ENCODE measurements at places on chromosomes 7 and 10. TPM values are rescaled to one million over a fixed set of nuclear protein-coding genes. Genes with fewer than 3 reads are reported as not detected.

DNA sequence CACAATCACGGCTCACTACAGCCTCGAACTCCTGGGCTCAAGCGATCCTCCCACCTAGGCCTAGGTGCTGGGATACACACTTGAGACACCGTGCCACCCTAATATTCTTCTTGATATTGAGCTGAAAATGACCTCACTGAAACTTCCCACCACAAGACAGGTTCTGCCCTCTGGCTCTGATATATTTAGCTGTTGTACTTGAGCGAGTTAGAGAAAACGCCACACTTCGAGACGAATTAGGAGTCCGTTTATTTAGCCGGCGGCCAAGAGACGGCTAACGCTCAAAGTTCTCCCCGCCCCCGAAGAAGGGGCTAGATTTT, 17.9 kb downstream of the ZC3HAV1 start:
- DNase-seq: no peak

DNA sequence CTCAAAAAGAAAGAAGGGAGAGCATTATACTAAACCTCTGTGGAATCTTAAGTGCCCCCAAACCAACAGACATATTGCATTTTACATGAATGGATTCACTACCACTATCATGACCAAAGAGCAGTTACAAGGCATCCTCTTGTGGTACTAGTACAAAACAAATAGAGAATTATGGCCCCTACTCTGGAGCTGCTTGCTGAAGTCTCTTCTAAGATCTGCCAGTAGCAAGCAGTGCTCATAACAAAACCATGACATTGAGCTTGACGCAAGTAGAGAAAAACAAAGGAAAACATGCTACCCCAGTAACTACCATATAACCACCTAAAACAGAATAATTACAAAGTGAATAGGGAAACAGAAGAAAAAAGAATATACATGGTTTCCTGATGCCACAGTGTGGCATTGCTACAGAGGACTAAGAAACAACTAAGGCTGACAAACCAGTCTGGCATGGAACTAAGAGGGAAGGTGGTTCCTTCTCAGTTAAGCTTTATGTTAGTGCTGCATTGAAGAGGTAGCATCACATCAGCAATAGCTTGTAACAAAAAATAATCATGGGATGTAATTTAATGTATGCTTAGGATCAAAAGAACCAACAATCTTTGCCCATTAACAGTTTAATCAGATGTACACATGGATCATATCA, 150.2 kb upstream of the AGR3 start:
- DNase-seq: no peak

DNA sequence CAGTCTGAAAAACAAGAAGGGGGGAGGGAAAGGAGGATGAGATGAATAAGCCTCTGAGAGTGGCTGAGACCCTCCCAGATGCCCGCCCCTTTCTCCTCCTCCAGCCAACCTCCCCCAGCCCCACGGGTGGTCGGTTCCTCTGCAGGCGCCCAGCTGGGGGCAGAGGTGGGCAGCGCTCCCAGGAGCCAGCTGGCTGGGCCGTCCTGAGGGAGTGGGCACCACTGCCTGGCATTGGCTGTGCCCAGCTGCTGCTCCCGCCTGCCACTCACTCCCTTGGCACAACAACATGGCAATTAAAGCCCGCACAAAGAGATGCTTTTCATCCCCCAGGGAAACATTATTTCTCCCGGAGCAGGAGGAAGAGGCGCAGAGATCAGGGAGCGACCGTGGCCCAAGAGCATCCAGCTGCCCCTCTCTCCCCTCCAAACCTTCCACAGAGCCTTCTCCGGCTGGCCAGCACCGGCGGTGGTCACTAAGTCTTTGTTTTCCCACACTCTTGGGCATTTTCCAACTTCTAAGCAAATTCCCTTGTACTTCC, 107.2 kb downstream of the SPDYE5 start:
- DNase-seq: no peak

DNA sequence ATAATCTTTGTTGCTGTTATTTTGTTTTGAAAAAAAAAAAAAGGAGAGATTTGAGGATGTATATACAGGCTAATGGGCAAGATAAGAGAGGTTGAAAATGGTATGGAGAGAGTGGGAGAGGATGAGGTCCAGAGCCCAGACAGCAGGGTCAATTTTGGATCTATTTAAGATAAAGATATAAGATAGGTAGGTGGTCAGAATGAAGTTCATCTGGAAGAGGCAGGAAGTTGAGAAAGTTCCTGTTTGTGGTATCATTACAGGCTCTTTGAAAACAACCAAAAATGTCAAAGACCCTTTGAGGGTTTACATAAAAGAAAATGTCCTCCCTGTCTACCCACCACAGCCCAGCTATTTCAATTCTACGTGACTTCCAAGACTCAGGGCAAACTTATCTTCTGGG, 7.5 kb downstream of the CEP41 start:
- DNase-seq: no peak

DNA sequence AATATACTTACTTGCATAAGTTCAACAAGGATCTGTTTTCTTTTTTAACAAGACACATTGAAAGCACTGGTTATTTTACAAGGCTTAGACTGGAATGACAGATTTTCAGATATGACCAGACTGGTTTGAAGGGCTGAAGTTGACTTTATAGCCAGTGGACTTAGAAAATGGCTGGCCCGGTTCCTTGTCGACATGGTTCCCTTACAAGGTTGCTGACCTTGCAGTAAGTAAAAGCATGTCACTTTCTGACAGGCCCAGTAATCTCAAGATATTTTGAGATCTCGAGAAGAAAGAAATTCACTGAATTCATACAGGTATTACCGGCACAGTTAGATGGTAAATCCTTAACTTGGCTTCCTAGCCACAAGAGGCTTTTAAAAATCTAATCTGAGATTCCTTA, 136.5 kb downstream of the COBL start:
- DNase-seq: no peak

- no peak for DNase-seq
Measured at GRCh38 chr10:3222626-3223025, 50.0 kb upstream of the PITRM1 start.

DNA sequence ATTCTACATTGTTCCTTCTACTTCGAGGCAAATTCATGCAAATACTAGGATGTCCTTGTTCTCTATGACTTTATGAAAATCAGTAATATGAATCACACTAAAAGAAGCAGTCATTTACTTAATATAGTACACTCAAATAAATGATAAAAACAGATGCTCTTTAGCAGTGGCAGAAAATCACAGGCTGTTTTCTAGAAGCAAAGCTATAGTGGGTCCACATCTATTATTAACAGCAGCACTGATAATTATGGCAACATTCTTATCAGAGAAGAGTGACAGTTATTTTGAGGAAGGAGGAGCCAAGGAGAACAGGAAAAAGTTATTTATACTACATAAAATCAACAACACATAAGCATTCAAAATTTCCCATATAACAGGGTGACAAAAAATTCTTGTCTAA, 16.5 kb downstream of the KIF5B start:
- no peak for DNase-seq

- no peak for DNase-seq
Measured at GRCh38 chr7:96794063-96794462, 84.4 kb upstream of the SEM1 start.

DNA sequence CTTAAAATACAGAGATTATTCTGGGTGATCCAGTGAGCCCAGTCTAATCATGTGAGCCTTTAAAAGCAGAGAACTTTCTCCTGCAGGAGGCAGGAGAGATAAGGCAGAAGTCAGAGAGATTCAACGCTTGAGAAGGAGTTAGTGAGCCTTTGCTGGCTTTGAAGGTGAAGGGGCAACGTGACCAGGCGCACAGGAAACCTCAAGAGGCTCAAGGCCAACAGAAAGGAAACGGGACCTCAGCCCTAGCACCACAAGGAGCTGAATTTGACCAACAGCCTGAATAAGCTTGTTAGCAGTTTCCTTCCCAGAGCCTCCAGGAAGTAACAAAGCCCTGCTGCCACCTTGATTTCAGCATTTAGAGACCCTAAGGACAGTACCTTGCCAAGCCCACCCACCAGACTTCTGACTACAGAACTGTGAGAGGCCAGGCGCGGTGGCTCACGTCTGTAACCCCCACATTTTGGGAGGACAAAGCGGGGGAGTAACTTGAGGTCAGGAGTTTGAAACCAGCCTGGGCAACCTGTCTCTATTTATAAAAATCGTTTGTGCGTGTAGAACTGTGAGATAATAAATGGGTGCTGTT, 87.3 kb upstream of the KAT6B start:
- no peak for DNase-seq

DNA sequence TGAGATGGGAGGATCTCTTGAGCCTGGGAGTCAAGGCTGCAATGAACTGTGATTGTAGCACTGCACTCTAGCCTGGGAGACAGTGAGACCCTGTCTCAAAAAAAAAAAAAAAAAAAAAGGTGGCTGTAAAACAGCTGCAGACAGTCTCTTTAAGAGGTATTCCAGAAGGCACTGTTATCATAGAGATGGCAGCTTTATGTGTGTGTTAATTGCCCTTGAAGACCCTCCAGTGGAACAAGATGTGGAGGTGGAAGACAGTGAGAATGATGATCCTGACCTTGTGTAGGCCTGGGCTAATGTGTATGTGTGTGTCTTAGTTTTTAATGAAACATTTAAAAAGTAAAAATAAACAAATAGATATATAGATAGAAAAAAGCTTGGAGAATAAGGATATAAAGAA, 66.0 kb downstream of the ZNF487 start:
- DNase-seq: no peak

DNA sequence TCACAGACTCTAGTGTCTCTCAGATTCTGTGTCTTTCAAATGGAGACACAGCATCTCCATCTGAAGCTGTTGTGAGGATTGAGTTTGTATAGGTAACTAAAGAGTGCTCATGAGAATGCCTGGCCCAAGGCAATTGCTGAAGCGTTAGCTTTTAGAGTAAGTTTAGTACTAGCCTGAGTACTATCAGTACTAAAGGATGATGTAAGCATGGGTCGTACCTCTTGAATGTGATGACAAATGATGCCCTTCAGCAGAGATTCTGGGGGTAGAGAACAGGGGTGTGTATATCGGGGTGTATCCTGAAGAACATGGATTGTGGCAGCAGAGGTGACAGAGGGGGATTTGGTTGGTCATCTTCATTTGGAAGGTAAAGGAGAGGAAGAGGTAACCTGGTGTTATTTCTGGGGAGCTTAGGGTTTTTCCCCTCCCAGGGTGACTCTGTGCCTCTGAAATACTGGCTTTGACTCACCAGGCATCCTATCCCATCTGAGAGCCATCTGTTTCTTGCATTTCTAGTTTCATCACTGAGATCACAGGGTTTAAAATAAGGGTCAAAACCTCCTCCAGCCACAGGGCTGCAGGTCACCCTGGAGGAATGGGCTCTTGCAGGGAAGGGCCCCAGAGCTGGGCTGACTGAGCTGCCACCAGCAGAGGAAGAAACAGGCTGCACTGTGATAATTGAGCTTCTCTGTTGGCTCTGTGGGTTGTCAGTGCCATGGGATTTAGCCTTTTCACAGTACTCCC, 756.0 kb downstream of the KCNMA1 start:
- no peak for DNase-seq

GRCh38 chr7:15487896-15488295, 73.9 kb downstream of the AGMO start:
- DNase-seq: no peak

DNA sequence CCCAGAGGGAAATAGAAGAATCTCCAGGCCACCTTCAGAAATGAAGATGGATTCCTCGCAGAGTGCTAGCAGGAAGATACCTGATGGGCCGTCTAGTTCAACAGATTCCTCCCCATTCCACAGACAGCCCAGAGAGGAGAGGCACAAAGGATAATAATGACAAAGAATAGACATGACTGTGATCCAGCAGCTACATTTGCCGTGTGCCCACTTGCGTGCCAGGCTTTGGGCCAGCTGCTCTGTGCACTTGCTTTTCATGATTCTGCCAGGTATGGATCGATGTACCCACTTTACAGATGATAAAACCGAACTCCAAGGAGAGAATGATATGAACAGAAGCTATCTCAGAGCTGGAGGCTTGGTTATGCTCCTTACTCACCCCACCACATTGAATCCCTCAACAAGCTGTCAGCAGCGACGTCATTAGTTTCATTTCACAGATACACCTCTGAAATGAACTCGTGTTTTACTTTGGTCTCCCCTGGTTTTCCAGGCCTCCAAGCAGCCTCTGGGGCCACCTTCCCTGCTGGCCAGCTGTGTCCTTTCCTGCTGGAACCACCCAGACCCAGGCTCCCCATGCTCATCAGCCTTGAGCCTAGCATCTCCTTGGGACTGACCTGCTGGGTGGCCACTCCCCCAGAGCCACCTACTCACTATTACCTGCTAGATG, 11.9 kb upstream of the WDFY4 start:
- DNase-seq: no peak

DNA sequence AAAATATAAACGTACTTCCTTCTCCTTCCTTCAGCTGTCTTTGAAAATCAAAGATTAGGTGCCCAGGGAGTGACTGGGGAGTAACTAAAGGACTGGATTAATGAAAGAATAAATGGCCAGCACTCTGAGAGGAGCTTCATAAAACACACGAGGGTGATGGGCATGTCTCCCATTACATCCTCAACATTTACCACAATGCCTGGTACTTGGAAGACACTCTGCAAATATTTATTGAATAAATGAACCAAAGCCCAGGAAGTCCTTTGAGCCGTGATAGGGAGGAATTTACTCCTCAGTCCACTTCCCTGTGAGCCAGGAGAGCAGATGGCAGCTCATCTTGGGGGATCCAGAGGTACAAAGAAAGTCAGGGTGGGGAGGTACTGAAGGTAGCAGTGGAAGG, 96.3 kb downstream of the RAB11FIP2 start:
- DNase-seq: no peak

- no peak for DNase-seq
Measured at GRCh38 chr10:77383861-77384553, 253.6 kb downstream of the KCNMA1 start.

GRCh38 chr10:123886292-123886691, 5.3 kb downstream of the CPXM2 start:
- DNase-seq: no peak

DNA sequence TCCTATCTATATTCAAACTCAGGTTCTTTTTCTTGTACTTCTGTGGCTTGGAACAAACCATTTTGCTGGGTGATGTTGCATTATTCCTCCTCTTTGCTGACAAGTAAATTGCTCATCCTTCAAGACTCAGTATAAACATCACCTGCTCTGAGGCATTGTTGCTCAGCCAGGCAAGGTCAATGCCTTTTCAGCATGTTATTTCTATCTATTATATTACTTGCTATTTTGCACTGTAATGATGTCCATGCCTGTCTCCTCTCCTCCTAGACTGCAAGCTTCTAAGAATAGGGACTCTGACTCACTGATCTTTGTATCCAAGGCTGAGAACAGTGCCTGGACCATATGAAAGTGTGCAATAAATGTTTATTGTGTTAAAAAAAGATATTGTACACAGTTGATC, 293.8 kb downstream of the RNLS start:
- no peak for DNase-seq

CRTAC1 gene
- total RNA-seq: 123 TPM

GIMAP1 gene
- total RNA-seq: 18.8 TPM

PAX2 gene
- total RNA-seq: not detected

SLC26A5 gene
- 1.8 TPM for total RNA-seq

TRIM73 gene
- total RNA-seq: 5.6 TPM

PTPN20 gene
- total RNA-seq: 4.0 TPM

GBX1 gene
- not detected for total RNA-seq

VWC2 gene
- total RNA-seq: 0.18 TPM

GPR141 gene
- total RNA-seq: 3.5 TPM

WNT2 gene
- total RNA-seq: 9.0 TPM
